ENCODE measurements at places on chromosomes 4 and X.

GRCh38 chrX:129737916-129738315 lies 863 bp upstream of the XPNPEP2 start:
- no peak for DNase-seq

GRCh38 chr4:45172636-45173035 lies 446.3 kb upstream of the GNPDA2 start:
- no peak for DNase-seq

DNA sequence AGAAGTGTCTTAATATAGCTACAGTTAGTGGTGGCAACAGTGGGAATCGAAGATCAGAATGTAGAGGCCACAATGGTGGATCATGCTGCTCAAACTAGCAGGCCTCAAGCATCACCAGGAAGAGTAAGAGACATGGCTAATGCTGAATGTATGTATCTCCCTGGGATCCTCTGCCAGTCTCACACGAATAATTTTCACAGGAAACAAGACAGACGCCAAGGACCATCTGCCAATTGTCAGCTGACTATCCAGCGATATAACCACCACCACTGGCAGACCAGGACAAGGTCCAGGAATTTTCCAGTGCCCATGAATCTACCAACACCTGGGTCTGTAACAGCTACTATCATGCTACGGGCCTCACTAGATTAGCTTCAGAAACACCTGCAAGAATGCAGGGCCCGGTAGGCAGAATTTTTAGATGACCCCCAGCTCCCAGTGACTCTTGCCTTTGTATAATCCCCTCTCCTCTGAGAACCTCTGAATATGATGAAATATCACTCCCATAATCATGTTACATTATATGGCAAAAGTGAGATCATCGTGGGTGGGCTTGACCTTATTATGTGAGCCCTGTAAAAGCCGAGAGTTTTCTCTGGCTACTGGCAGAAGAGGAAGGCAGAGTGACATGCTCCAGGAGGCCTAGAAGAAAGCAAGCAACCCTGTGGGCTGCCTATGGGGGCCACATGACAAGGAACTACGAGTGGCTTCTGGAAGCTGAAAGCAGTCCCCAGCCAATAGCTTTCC lies 429.8 kb downstream of the BCOR start:
- no peak for DNase-seq

- DNase-seq, result no peak
Observed at GRCh38 chr4:48604527-48604926, 114.5 kb downstream of the ZAR1 start.

DNA sequence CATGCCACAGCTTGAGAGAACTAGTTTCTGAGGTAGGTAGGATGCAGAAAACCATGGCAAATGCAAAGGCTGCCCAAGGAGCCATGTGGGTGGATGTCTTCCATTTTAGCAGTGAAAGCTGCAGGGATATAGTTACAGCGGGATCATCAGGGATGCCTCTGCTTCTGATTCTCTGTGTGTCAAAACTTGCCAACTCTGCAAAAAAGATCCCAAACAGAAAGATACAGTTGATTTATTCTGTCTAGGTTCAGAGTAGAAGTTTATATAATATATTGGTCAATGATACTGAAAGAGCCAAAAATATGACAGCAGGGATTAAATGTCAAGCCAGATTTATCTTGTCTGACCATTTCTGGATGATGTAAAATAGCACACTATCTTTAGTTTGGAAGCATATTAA lies 42.4 kb upstream of the SFRP2 start:
- no peak for DNase-seq

GRCh38 chr4:173507471-173508385 lies 22.3 kb downstream of the HAND2 start:
- DNase-seq, result no peak

DNA sequence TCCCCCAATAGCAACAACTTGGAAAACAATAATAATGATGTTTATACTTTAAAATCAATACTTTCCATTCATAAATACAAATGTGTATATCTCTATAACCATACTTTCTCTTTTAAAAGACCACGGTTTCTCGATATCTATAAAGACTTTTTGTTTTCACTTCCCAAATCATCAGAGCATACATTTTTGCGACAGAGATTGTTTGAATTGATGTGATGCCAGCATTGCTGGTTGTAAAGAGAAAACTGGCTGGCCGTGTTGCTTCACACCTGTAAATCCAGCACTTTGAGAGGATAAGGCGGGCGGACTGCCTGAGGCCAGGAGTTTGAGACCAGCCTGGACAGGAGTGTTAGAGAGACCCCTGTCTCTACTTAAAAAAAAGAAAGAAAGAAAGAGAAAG lies 77.6 kb upstream of the ZNF518B start:
- no peak for DNase-seq
